Cortex of kidney (tissue), 1 donor: ENCODE measurements at places on chromosomes 11 and 22.

- DNase-seq, result no peak
Observed at GRCh38 chr22:40120848-40121247, 56.9 kb upstream of the TNRC6B start.

GRCh38 chr11:124071623-124071948 is 30.5 kb upstream of the OR10G7 start:
- no peak for DNase-seq

GRCh38 chr11:83835423-83835822 is 549.3 kb upstream of the CCDC90B start:
- no peak for DNase-seq

GRCh38 chr11:2218031-2218633 is 46.5 kb upstream of the TH start:
- DNase-seq, result no peak

DNA sequence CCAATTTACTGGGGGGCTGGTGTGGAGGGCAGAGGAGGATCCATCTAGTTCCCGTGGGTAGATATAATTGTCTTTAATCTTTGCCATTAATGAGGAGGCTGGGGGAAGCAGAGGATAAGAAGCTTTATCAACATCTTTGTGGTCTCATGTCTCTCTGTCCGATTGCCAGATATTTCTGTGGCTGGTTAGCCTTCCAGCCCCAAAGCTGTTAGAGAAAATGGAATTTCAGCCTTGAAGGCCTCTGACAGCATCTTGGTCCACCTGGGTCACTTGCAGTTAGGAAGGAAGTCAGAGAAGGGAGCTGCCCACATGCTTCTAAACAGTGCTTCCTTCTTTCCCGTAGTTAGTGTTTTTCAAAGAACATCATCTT is 56.9 kb downstream of the ABTB2 start:
- DNase-seq, result no peak

- DNase-seq, result no peak
Observed at GRCh38 chr11:31959716-31960115, 131.2 kb upstream of the RCN1 start.

DNA sequence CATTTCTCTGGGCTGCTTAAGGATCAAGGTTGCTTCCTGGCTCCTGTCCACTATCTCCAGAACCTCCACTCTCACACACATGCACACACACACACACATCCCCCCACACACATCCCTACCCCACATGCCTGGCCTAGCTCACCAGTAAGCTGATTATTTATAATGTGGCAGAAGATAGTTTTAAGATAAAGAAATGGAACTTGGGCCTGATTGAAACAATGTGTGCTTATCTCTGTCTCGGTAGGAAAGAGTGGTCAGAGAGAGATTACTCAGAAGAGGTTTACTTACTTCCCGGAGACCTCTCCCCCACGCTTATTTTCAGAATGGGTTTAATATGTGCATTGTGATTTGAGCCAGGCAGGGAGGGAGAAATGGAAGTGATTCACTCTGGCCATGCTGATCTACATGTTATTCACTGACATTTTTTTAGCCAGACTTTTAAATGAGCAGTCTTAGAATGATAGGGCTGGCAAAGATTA is 422.4 kb downstream of the TENM4 start:
- no peak for DNase-seq

GRCh38 chr11:30876663-30877396 is 290.7 kb upstream of the MPPED2 start:
- no peak for DNase-seq

DNA sequence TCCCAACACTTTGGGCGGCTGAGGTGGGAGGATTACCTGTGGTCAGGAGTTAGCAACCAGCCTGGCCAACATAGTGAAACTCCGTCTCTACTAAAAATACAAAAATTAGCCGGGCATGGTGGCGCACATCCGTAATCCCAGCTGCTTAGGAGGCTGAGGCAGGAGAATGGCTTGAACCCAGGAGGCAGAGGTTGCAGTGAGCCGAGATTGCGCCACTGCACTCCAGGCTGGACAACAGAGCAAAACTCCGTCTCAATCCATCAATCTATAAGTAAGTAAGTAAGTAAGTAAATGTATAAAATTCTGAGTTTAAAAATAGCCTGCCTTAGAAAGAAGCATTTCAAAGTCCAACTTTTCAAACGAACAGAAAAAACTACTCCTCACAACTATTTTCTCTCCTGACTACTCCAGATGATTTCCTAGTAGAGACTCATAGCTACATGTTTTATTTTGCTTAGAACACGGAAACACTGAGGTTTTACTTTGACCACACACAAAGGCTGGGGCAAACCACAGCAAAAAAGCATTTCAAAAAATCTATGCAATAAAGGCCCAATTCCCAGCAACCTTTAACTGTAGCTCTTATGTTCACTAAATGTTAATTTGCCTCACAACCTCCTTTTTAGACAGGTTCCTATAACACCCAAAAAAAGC is 16.3 kb downstream of the SPTY2D1 start:
- DNase-seq, result no peak

DNA sequence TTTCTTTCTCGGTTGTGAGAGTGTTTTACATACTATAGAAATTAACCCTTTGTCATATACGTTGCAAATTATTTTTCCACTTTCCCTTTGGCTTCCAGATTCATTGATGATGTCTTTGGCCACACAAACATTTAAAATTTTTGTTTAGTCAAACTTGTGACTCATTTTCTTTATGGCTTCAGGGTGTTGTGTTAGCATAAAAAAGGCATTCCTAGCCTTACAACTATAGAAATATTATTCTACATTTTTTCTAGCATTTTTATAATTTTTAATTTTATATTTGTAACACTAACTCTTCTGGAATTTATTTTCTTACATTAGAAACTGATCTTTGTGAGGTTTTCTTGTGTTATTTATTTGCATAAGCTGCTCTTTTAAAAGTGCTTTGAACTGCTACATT is 12.1 kb downstream of the GRIA4 start:
- DNase-seq, result no peak

- no peak for DNase-seq
Observed at GRCh38 chr11:27663326-27663725, 36.9 kb downstream of the BDNF start.

DNA sequence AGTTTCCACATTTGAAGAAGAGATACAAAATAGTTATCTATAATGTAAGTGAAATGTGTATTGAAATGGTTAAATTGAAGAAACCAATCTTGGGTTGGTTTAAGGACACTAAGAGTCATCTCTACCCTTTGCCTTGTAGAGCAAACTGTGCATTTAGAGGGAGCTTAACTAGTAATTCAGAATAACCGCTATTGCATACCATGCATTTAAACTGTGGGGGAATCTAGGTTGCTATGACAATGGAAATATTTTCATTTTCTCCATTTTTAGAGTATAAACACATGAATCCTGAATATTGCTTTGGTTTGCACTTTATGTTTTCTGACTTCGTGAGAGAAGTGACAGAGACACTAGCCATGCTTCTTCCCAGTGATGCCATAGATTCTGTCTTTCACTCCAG is 39.7 kb downstream of the FAT3 start:
- DNase-seq, result no peak

- DNase-seq, result no peak
Observed at GRCh38 chr11:3196161-3197043, 22.2 kb downstream of the MRGPRG start.

- DNase-seq, result no peak
Observed at GRCh38 chr11:1571760-1572196, 293 bp downstream of the DUSP8 start.

- DNase-seq, result no peak
Observed at GRCh38 chr11:14190992-14191778, 167.8 kb downstream of the RRAS2 start.

GRCh38 chr11:130068986-130069658 is 572 bp upstream of the APLP2 start:
- no peak for DNase-seq

- DNase-seq, result no peak
Observed at GRCh38 chr11:46381819-46382645, 563 bp downstream of the MDK start.

GRCh38 chr11:133776671-133777367 is 68.5 kb downstream of the SPATA19 start:
- no peak for DNase-seq

DNA sequence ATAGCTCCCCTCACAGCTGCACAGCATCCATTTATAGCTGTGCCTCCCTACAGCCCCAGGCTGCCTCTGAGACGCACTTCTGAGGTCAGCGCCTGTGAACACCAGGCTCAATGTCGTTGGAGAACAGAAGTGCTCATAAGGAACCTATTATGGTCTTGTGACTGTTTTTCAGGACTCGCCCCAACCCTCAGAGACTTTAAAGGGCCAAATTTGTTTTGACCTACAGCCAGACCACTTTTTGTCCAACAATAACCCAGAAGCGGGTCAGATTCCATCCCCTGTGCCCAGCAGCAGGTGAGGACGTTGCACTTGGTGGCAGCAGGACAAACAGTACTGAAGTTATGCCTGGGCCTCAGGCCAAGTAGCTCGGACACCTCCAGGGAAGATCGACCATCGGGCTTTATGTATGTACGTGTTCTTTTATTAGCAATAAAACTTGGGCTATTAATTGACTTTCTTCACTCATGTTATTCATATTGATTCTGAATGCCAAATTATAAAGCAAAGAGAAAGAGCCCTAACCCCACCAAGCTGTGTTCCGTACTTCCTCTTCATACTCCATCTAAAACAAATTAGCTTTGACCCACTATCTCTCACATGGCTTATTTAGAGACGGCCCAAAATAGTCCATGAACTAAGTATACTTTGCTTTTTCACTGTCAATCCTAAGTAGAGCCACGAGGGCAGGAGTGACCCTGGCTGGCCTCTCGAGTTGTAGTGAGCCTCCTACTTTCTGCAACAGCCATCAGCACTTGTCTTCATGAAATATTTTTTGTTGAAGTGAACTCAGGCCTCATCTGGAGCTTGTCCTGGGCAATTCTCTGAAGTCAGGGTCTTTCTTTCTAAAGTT is 92.3 kb upstream of the PAX6 start:
- no peak for DNase-seq

- DNase-seq, result no peak
Observed at GRCh38 chr22:43789452-43789851, 22.7 kb downstream of the EFCAB6 start.

GRCh38 chr11:87840786-87841185 is 334.5 kb downstream of the RAB38 start:
- DNase-seq, result no peak

GRCh38 chr22:29625090-29625825 is 21.8 kb downstream of the NF2 start:
- DNase-seq, result no peak

- DNase-seq, result no peak
Observed at GRCh38 chr11:24679821-24680351, 183.0 kb downstream of the LUZP2 start.

GRCh38 chr11:126313826-126314225 is 10.0 kb downstream of the DCPS start:
- no peak for DNase-seq

GRCh38 chr11:75716659-75717058 is 979 bp upstream of the MOGAT2 start:
- DNase-seq, result no peak

- DNase-seq, result no peak
Observed at GRCh38 chr11:1514336-1515061, 27.9 kb upstream of the MOB2 start.

DNA sequence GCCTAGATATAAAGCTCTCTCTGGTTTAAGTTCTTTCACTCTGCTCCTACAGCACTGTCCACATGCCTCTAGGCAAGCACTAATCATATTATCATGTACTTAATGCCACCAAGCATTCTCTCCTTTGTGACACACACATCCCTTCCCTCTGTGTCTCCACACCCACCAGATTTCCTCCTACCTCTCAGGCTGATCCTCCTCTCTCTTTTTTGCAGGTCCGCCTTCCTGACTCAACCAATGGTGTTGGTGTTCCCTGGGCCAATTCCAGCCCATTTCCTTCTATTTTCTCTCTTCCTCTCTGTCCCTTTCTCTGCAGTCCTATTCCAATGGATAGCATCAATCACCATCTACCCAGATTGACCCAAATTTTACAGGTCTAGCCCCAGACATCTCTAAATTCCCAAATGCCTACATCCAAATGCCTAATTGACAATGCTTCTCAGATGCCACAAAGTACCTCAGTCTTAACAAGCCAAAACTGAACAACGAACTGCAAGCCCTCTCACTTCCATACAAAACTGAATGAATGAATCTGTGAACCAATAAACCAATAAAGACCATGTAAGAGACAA is 504 bp upstream of the ZNF215 start:
- no peak for DNase-seq

GRCh38 chr11:35780951-35781860 is 118.6 kb downstream of the TRIM44 start:
- DNase-seq, result no peak

- DNase-seq, result no peak
Observed at GRCh38 chr11:121291319-121291718, 1.3 kb upstream of the SC5D start.

GRCh38 chr11:72814286-72815109 is at the start of gene ATG16L2:
Gene ATG16L2, plus strand, starts transcription at chr11:72814411. Its CDS starts 35 bp downstream, at chr11:72814446.
- DNase-seq, result no peak

DNA sequence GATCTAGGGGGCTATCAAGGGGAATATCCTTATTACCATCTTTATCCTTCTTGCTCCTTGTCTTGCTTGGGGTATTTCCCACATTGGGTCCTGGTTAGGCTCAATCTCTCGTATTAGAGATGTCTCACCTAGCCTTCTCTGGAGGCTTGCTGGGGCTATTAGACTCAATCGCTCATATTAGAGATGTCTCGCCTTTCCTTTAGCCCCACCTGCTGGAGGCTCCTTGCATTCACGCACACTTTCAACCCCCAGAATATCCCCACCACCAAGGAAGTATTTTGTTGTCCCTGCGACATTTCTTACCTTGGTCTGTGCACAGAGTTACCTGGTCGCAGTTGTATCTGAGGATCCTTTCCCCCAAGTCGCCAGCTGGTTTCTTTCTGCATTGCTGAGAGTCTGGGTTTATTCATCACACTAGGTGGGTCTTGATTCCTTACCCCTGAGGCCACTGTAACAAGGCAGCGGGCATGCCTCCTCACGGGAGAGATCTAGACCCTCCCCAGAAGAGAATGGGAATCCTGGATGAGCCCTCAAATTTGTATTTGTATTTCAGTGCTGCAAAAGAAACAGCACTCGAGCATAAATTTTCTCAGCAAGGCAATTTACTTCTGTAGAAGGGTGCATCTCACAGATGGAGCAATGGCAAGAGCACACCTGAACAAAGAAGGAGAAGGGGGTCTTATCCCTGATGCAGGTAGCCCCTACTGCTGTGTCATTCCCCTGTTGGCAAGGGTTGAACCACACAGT is 15.9 kb upstream of the HYLS1 start:
- DNase-seq, result no peak

DNA sequence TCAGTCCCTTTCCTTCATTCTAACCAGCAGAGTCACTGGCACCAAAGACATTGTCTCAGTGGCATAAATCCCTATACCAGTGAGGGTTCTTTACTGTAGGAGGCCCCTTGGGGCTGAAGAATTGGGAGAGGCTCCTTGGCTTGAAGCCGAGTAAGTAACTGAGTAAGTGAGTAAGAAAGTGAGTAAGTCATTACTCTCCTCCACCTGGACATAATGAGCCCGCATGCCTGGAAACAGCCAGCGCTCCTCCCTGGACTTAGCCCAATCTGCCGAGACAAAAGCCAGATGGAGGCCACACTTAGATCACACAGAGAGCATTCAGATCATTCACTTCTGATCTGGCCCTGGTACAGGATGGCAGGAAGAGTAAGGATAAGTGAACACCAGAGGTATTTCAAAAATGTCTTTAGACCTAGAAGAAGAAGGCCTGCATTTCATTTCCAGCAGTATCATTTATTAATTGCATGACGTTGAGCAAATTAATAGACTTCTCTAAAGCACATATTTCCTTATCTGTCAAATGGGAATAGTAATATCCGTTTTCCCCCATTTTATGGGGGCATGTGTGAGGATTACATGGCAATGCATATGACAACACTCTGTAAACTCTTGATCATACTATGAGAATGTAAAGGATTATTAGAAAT is 8.2 kb upstream of the MICAL3 start:
- no peak for DNase-seq
